ENCODE measurements at places on chromosomes 5 and 9. TPM values are rescaled to one million over a fixed set of nuclear protein-coding genes. Genes with fewer than 3 reads are reported as not detected.

GFI1B gene
- not detected for total RNA-seq

SPATA31E1 gene
- not detected for total RNA-seq

PCDHAC2 gene
- not detected for total RNA-seq

MYOZ3 gene
- total RNA-seq, result 0.11 TPM

PPP3R2 gene
- total RNA-seq, result not detected

NFIB gene
- total RNA-seq, result not detected

SVEP1 gene
- not detected for total RNA-seq

FIBCD1 gene
- not detected for total RNA-seq

KCNIP1 gene
- not detected for total RNA-seq

SIL1 gene
- 32.3 TPM for total RNA-seq

COL15A1 gene
- total RNA-seq, result 0.07 TPM

TMEM252 gene
- total RNA-seq, result not detected

REXO4 gene
- 36.7 TPM for total RNA-seq

PMPCA gene
- total RNA-seq, result 140 TPM

C1QTNF2 gene
- total RNA-seq, result not detected

PCDHGB2 gene
- 0.14 TPM for total RNA-seq

TLR4 gene
- total RNA-seq, result not detected

KIAA1958 gene
- 14.9 TPM for total RNA-seq

PCDHA4 gene
- not detected for total RNA-seq

PCDHB6 gene
- total RNA-seq, result not detected

EQTN gene
- total RNA-seq, result not detected

CCNO gene
- not detected for total RNA-seq

Measured in activated CD8-positive, alpha-beta T cell treated with anti-CD3 and anti-CD28 coated beads for 36 hours (primary cell).